Dorsolateral prefrontal cortex (tissue), 122 donors: ENCODE measurements at places on chromosomes 7 and 10. TPM values are rescaled to one million over a fixed set of nuclear protein-coding genes. Genes with fewer than 3 reads are reported as not detected.

Gene ZNF777
- total RNA-seq, result 12.2 TPM

Gene CALHM3
- not detected for total RNA-seq

Gene ZNF467
- 7.5 TPM for total RNA-seq

Gene RAMP3
- total RNA-seq, result 13.4 TPM

Gene GSTO2
- 11.7 TPM for total RNA-seq

Gene GRID1
- total RNA-seq, result 55.7 TPM

Gene KIN
- total RNA-seq, result 10.2 TPM

Gene CALN1
- 37.3 TPM for total RNA-seq

Gene GHRHR
- 3.6 TPM for total RNA-seq

Gene COX15
- 39.1 TPM for total RNA-seq

Gene TDRD1
- total RNA-seq, result 0.94 TPM

Gene PHF14
- 59.8 TPM for total RNA-seq

Gene CAPZA2
- 181 TPM for total RNA-seq

Gene HOXA5
- not detected for total RNA-seq

Gene CALD1
- 55.0 TPM for total RNA-seq

Gene PKD2L1
- total RNA-seq, result 5.4 TPM

Gene MNX1
- total RNA-seq, result not detected

Gene DDC
- total RNA-seq, result not detected

Gene MSMB
- total RNA-seq, result not detected

Gene ATP6V0A4
- not detected for total RNA-seq

Gene RNF133
- total RNA-seq, result 3.0 TPM

Gene CALCR
- total RNA-seq, result not detected

Gene TUBB8
- not detected for total RNA-seq

Gene LRRC18
- not detected for total RNA-seq

Gene PANK1
- 15.2 TPM for total RNA-seq

Gene ITGA8
- total RNA-seq, result 13.2 TPM

Gene NEUROG3
- not detected for total RNA-seq

Gene SCART1
- total RNA-seq, result 9.8 TPM

Gene KLF14
- total RNA-seq, result not detected

Gene TMEM229A
- 7.3 TPM for total RNA-seq

Gene HOXA4
- total RNA-seq, result not detected

Gene SEMA3A
- total RNA-seq, result 18.0 TPM

Gene IFIT3
- 16.9 TPM for total RNA-seq

Gene RHOBTB1
- total RNA-seq, result 24.6 TPM

Gene TAS2R41
- total RNA-seq, result not detected

Gene CRHR2
- total RNA-seq, result 5.0 TPM

Gene MMRN2
- total RNA-seq, result 23.1 TPM

Gene OR6V1
- total RNA-seq, result not detected

Gene HACD1
- 10.5 TPM for total RNA-seq

Gene FAM25A
- not detected for total RNA-seq

Gene ZNF273
- total RNA-seq, result 22.1 TPM

Gene TRA2A
- total RNA-seq, result 98.0 TPM

Gene SPAG6
- 6.2 TPM for total RNA-seq

Gene GPR158
- total RNA-seq, result 37.7 TPM
